Stimulated activated CD4-positive, alpha-beta T cell treated with anti-CD3 and anti-CD28 coated beads, Interleukin-1b, Interleukin-23, amount 100 ng/mL, for 24 hours (primary cell): ENCODE measurements at places on chromosomes 11 and 22.

DNA sequence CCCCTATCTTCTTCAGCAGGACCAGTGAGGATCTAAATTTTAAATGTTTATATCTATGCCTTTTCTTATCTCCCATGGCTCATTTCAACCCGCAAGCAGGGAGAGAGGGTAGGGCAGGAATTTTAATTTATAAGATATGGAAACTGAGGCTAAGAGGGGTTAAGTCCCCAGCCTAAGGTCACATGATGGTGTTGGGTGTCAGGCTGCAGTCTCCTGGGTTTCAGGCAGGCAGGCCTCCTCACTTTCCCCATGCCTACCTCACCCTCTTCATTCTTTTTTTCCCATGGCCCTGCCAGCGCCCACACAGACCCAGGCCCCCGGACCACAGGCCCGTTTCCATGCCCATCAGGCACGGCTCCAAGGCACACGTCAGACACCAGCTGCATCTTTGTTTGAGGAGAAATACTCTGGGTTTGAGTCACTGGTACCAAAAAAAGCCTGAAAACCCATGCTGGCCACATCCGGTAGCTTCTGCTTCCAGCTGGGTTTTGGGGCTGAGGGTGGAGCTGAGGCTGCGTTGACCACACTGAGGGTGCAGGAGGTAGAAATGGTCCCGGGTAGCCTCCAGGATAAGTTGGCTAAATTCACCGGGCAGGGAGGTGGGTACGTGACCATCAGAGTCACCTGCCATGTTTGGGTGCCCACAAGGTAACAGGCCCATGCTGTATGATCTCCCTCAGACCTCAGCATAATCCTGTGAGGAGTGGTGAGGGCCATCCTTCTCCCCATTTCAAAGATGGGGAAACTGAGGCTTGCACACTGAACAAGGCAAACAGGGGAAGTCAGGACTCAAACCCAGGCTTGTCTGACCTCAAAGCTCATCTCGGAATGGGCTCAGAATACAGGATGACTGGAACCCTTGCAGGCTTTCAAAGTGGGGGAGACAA, 7.5 kb downstream of the CRYBB1 start:
- peak; percentile 26 for DNase-seq

DNA sequence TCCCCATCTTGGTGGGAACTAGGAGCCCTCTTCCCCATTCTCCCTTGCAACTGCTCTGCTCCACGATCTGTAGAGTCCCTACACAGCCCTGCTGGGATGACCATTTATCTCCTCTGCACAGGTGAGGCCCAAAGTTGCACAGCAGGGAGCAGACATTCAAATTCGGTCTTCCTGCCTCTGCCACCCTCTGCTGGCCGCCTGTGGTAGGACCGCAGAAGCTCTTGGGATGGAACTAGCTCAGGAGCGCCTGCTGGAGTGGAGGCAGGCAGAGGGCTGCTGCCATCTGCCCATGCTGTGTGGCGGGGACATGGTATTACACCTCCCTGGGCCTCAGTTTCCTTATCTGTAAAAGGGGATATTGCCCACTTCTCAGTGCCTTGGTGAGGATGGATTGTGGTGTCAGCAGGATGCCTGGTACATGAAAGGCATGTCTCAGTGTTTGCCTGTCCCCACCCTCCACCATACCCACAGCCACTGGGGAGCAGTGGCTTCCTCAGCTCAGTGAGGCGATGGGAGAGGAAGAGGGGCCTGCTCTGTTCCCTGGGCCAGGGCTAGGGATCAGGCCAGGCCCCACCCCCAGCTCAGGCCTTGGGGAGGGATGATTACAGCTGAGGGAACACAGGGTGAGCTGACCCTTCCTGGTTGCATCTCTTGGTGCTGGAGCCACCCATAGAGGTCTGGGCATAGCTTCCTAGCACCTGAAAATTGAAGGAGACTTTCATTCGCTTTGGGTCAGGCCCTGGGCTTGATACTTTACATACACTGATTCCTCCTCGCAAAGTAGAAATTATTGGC, 11.3 kb upstream of the OMP start:
- DNase-seq, result peak; percentile 67

DNA sequence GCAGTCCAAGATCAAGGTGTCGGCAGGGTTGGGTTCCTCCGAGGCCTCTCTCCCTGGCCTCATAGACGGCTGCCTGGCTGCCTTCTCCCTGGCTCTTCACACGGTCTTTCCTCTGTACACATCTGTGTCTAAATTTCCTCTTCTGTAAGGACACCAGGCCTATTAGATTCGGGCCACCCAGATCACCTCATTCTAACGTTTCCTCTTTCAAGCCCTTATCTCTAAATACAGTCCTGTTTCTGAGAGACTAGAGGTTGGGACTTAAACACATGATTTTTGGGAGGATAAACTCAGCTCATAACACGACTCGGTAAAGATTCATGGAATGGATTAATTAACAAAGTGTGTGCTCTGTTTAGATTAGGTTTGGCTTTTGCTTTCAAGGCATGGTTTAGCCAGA, 136.0 kb upstream of the SORL1-AS1 start:
- DNase-seq, result no peak

GRCh38 chr22:46657655-46657953, 37.4 kb downstream of the GRAMD4 start:
- DNase-seq, result no peak

DNA sequence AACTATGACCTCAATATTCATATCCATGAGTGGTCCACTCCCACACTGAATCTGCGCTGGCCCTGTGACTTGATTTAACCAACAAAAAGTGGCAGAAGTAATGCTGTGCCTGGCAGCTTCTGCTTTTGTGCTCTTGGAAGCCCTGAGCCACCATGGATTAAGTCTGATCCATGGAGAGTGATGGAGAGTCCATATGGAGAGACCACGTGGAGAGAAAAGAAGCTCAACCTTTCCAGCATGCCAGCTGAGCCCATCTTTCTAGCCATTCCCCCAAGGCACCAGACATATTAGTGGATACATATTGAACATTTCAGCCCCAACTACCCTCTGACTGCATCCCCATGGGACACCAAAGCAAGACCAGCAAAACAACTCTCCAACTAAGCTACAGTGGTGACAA, 16.0 kb downstream of the LRRC55 start:
- DNase-seq, result no peak

- DNase-seq, result no peak
Measured at GRCh38 chr11:126978911-126979310, 21.7 kb downstream of the KIRREL3 start.

- DNase-seq, result no peak
Measured at GRCh38 chr22:25909614-25910387, 167.8 kb downstream of the MYO18B start.

GRCh38 chr11:111922803-111923202, 4.1 kb downstream of the C11orf52 start:
- no peak for DNase-seq

GRCh38 chr11:46036009-46036408, 85.2 kb downstream of the PHF21A start:
- DNase-seq, result no peak

DNA sequence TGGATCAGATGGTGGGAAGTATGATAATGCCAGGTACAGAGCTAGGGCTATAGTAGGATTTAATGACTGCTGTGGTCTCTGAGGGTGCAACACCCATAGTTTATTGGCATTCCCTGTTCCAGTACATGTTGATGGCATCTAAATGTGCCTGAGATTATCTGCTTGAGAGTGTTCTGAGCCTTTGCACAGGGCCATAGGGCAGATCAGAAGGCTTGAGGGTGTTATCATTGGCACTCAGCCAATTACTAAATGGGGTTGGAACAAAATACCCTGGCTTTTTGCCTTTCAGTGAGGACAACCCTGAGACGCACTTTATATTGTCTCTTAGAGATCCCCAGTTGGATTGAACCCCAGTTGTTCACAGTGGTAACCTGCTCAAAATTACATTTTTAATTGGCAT, 6.7 kb downstream of the SLC5A12 start:
- no peak for DNase-seq

DNA sequence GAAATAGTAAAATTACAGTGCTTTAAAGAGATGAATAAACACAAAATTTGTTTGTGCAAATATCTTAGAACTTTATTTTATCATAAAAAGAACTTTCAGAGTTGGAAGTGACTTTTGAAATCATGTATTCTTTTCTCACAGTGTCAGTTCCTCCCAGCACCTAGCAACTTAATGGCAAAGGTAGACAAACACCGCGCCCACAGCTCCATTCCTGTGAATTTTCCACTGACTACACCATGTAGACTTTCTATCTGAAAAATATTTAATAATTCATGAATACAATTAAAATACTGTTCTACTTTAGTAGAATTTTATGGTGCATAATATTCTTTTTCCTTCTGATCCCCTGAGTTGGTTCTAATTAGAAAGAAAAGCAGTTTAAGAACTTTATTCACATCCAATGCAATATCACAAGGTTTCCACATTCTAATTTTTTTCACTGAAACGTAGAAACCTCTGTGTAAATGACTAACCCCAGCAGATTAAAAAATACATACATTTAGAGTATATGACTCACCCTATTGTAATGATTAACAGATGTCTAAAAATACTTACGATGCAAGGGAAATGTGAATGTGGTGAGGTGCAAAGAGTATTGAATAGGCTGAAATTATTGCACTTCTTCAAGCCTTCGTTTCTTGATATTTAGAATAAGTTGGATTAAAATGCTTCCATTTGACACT, 218.2 kb upstream of the CCDC179 start:
- no peak for DNase-seq

DNA sequence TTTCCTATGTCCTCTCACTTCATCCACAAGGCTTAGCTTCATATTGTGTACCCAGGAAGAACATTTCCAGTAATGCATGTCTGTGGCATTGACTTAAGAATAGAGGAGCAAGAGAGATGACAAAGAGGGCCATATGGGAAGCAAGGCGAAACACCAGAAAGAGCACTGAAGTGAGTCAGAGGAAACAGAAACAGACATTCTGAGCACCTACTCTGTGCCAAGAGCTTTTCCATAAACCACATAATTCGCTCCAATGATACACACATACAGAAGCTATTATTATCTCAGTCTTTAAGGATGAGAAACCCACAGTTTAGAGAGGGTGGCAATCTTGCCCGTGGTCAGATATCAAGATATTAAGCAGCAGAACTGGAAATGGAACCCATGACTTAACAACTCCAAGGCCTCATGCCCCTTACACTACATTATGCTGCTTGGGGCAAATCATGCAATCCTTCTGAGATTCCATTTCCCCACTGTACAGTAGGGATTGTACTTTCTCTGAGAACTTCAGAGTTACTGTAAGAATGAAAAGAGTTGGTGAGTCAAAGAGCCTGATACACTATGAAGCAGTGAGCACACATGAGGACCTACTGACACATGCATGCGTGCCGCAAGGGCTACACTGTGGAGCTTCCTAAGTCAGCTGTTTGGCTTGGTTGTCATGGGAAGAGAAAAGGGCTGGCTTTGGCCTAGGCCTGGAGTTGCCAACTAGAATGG, 126.6 kb downstream of the KCNC1 start:
- DNase-seq, result no peak

GRCh38 chr22:19912271-19912999, 29.1 kb upstream of the COMT start:
- no peak for DNase-seq

- DNase-seq, result no peak
Measured at GRCh38 chr22:39474351-39475111, 17.7 kb downstream of the MGAT3 start.

DNA sequence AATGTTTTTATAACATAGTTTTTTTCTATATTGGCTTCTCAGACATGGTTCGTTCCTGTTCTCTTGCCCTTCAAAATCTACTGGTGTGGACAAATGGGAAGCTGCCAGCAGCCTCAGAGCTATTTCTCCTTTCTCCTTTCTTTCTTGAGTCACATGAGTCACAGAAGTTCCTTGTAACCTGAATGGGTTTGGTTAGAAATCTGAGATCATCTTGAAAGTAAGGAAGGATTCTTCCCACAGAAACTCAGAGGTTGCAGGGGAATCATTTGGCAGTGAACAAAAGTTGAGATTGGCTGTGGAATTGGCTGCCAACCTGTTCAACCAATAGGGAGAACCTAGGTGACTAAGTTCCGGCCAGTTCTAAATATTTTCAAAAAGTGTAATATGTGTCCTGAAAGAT, 12.5 kb downstream of the PLET1 start:
- no peak for DNase-seq

- peak; percentile 69 for DNase-seq
Measured at GRCh38 chr22:35350539-35351503, 30.1 kb upstream of the HMOX1 start.

- no peak for DNase-seq
Measured at GRCh38 chr11:64870893-64871466, 7.4 kb downstream of the EHD1 start.

GRCh38 chr11:16012125-16012751, 344.1 kb downstream of the SOX6 start:
- DNase-seq, result no peak

DNA sequence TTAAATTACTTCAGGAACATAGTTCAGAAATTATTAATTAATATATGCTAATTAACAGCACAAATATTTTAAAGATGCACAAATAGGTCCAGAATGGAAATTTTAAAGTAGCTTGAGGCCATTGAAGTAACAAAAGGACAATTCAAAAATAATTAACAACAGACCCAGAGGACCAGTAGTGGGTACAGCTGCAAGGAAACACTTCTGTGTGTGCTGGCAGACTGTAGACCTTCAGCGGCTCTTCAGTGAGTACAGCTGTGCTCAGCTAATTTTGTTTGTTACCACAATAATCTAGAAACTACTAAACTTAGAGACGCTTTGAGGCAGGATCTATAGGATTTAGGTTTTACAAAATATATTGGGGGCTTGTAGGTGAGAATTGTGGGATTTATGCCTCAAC, 103.8 kb downstream of the GRIA4 start:
- no peak for DNase-seq

DNA sequence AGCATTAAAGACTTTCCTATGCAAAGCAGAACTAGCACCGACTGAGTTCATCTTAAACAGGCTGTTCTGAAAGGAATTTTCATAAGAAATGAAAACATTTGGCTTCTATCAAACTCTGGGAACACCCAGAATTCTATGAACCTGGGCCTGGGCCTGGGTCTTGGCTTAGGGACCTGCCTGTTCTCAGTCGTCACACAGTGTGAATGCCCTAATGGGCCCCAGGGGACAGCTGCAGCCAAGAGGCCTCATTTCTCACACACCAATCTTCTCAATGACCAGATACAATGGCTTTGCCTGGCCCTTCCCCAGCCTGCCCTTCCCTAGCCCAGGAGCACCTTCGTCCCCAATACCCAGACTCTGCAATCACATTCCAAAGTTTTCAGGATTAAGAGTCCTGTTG, 234.9 kb upstream of the ARHGAP20 start:
- no peak for DNase-seq

DNA sequence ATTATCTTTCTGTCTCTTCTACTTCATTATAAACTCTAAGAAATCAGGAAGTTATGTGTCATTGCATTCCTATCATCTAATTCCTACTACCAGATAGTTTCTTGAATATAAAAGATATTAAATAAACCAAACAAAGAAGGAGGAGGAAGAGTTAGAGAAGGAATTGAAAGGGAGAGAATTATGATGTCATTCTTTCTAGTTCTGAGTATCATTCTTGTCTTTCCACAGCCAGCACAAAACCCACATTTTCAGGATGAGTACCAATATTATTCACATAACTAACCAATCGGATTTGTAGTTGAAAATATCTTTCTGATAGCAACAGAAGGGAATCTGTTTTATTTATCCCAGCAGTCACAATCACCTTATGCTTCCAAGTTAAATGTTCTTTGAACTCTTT, 13.3 kb downstream of the MS4A13 start:
- no peak for DNase-seq
